ENCODE measurements at places on chromosomes 16 and 17.
A peak's percentile ranks its signal among the peaks of the same experiment; 100 is the strongest.

- DNase-seq = no peak
Observed at GRCh38 chr16:78882751-78883150, 717.8 kb downstream of the MAF start.

DNA sequence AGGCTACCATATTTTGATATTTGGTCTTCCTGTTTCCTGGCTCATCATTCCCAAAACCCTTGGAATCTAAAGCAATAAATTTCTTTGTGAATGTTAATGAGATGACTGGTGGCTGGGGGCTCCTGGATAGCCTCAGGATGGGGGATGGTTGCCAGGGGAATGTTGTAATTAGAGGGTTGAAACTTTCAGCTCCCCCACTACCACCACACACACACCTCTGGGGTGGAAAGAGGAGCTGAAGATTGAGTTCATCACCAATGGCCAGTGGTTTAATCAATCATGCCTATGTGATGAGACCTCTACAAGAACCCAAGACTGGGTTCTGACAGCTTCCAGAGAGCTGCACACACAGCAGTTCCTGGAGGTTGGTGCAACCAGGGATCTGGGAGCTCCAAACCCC, 59.1 kb downstream of the HS3ST3A1 start:
- no peak for DNase-seq

- no peak for DNase-seq
Observed at GRCh38 chr17:7587420-7588151, 2.3 kb downstream of the SOX15 start.

GRCh38 chr17:1557355-1558095, 5.1 kb downstream of the PITPNA start:
- no peak for DNase-seq

DNA sequence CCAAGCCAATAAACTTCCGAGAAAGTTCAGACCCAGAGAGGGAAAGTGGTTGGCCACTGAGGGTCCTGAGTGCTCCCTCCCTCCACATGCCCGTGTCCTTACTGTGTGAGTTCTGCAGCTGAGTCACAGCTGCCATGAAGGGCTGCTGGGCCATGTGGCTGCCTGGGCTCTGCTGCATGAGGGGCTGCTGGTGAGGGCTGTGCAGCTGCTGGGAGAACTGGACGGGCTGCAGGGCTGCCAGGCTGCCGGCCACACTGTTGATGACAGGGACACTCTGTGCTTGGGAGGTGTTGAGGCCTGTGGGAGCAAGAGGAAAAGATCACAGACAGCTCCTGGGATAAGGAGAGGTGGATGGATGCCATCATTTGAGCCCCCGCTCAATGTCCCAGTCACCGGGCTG, 44.0 kb downstream of the HNF1B start:
- no peak for DNase-seq

GRCh38 chr17:59347975-59348391, 16.5 kb downstream of the YPEL2 start:
- no peak for DNase-seq

DNA sequence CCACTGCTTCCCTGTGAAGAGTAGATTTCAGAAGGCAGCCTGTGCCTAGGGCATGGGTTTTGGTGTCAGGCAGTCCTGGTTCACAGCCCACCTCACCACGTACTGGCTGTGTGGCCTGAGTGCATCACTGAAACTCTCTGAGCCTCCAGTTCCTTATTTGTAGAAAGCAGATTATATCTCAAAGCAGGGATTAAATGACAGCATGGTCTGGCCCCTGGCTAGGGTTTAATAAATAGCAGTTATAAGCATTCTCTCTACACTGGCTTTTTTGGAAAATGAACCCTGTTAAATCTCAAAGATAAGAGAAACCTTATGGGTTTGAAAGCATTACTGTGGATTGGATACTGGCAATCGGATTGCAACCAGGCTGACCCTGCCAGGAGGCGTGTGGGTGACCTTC, 2.9 kb upstream of the MT1M start:
- DNase-seq = no peak

DNA sequence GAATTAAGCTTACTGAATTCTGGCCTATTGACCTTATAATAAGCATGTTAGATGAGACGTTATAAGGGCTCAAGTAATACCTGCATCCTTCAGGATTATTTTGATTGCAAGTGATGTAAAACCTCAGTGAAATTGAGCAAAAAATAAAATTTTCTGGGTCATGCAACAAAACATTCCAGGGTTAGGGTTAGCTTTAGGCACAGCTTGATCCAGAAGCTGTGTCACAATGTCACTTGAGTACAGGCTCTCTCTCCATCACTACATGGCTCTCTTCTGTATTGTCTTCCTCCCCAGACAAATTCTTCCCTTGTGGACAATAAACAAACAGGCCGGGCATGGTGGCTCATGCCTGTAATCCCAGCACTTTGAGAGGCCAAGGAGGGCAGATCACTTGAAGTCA, 3.6 kb upstream of the NUP93 start:
- DNase-seq = no peak

DNA sequence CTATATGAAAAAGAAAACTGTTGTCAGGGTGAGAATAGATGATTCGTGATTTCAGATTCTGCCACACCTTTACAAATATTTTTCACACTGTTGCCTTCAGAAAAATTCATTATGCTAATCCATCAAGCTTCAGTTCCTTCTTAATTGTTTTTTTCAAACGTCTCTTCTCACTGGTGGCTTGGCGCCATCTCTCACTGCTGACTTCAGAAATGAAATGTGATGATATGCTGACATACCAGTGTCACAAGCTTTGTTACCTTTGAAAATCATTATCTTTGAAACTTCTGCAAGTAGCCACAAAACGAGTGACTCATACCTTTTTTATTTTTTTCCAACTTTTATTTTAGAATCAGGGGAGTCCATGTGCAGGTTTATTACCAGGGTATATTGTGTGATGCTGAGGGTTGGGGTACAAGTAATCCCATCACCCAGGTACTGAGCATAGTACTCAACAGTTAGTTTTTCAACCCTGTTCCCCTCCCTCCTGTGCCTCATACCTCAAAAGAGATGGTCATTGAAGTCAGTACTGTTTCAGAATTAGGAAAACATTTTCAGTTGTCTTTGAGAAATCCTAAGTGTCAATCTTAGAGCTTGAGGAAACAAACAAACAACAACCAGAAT, 14.0 kb upstream of the KRT222 start:
- DNase-seq = no peak

GRCh38 chr17:55159251-55159650, 105.5 kb upstream of the HLF start:
- DNase-seq = no peak

GRCh38 chr16:81551151-81551808, 106.7 kb downstream of the CMIP start:
- no peak for DNase-seq

DNA sequence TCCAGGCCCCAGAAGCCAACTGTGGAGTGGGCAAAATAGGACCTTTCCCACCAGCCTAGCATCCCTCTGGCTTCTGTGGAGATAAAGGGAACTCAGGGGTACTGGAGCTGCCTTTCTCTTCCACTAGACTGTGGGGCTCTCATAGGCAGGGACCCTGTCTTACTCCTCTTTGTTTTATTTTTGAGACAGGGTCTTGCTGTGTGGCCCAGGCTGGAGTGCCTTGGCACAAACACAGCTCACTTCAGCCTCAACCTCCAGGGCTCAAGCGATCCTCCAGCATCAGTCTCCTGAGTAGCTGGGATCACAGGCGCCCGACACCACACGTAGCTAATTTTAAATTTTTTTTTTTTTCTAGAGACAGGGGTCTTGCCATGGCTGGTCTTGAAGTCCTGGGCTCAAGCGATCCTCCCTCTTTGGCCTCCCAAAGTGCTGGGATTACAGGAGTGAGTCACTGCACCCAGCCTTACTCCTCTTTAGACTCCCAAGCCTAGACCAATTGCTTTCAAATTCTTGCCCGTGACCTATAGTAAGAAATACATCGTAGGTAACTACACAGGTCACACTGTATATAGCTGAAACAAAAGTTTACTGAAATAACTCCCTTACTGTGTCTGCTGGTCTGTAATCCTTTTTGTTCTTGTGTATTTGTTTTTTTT, 2.6 kb downstream of the RAI1 start:
- DNase-seq = no peak

- peak; percentile 45 for DNase-seq
Observed at GRCh38 chr17:38705523-38705802, 390 bp downstream of the MLLT6 start.

DNA sequence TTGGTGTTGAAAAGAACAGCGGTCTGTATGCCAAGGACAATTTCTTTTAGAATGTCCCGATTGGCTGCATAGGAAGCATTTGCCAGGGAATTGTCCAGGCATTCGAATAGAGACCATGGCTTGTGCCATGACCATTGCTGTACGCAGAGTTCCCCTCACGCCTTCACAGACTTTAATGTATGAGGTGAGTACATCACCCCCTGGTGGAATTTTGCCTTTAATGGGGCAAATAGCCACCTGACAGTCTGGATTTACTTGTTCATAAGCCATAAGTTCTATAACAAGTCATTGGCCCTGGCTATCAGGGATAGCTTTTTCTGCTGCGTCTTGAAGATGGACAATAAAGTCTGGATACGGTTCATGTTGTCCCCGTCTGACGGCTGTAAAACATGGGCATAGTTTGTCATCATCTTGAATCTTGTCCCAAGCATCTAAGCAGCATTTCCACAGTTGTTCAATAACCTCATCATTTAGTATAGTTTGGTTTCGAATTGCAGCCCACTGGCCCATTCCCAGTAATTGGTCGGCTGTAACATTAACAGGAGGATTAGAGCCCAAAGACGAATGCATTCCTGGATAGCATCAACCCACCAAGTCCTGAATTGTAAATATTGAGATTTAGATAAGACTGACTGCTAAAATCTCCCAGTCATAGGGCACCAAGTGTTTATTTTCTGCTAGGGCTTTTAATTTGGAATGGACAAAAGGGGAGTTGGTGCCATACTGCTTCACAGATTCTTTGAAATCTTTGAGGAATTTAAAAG, 67.7 kb upstream of the ARL4D start:
- no peak for DNase-seq

- DNase-seq = peak; percentile 93
Observed at GRCh38 chr17:77429969-77430752, 289.4 kb downstream of the SEC14L1 start.

GRCh38 chr17:12727076-12727760, 61.5 kb downstream of the MYOCD start:
- no peak for DNase-seq

- DNase-seq = no peak
Observed at GRCh38 chr16:78242239-78242630, 142.8 kb downstream of the WWOX start.

Data from glutamatergic neuron (in vitro differentiated cells).